Germinal center (tissue), 1 donor: ENCODE measurements at places on chromosomes 11 and 22.

DNA sequence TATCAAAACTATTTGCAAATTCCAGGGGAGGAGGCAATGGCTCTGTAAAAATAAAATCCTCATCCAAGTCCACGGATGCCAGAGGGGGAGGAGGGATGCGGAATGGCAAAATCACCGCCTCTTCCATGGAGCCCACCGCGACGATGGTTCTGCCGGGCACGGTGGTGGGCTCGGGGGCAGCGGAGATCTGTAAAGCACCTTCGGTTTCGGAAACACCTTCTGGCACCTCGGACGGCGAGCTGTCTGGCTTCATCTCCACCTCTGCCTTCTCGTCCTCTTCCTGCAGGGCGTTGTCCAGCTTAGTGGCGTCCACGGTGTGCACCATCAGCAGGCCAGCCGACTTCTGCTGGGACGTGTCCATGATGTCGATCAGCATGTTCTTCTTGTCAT, 87.7 kb downstream of the CTTN start:
- no peak for DNase-seq

DNA sequence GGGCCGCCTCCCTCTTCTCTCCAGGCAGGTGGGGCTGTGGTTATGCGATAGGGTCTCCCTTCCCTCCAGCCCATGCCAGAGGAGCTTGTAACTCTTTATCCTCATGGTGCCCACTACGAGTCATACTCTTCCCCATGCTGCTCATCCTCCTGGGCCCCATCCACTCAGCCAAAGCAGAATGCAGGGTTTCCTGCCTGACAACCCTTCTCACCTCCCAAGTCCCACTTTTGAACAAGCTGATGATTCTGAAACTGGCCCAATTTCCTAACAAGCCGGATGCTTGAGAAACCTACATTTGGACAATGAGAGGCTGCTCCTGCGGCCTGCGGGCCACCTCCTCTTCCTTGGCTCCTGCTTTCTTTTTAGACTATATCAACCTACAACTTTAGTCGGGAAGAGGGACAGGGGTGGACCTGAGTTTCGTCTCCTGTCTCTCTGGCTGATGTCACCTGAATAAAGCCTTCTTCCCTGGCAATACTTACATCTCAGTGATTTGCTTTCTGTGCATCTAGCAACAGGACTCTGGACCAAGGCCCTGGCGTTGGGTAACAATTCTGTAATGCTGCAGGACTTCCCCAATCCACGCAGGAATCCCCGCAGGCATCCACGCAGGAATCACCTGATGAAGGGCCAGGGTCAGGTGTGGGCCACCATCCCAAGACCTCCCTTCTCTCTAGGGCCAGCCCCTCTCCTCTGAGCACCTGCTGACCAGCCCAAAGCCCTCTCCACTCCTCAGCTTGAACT, 1.5 kb upstream of the NDUFS8 start:
- no peak for DNase-seq

DNA sequence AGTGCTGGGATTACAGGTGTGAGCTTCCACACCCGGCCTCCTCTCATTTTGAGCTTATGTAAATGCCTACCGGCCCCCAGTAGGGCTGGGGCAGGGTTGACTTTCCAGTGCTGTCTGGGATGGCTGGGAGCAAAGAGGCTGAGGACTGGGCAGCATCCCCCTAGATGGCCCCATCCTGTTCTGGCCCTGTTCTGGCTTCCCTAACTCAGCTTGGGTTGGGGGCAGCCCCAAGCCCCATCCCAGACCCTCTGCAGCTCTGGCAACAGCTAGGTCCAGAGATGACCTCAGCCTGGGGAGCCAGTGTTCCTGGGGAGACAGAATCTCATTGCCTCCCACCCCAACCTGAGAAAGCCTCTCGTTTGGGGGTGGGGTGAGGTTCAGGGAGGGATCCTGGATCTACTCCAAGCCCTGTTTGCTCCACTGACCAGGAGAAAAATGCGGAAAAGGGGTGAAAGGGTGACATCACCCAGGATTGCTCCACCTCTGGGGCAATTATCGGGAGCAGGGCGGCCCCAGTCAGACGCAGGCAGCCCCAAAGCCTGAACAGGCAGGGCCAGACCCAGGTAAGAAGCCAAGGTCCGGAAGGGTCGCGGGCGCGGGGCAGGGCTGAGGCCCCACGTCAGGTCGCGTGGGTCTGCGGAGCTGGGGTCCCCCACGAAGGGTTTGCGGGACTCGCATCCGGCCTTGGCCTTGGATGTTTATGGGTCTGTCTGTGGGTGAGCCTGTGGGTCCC, at the start of gene PNPLA2:
Gene PNPLA2 (plus strand): TSS at position 519 of the 733 bp plus-strand sequence. CDS start 805 bp downstream, outside the sequence.
- DNase-seq = no peak

- peak; percentile 44 for DNase-seq
These were observed 486 bp downstream of the STIM1 start for GRCh38 chr11:3855808-3856491.

GRCh38 chr11:46072172-46072964, 48.9 kb downstream of the PHF21A start:
- DNase-seq = no peak

- DNase-seq = peak; percentile 98
These were observed 16.3 kb downstream of the CRYBB2 start for GRCh38 chr22:25235547-25236290.

DNA sequence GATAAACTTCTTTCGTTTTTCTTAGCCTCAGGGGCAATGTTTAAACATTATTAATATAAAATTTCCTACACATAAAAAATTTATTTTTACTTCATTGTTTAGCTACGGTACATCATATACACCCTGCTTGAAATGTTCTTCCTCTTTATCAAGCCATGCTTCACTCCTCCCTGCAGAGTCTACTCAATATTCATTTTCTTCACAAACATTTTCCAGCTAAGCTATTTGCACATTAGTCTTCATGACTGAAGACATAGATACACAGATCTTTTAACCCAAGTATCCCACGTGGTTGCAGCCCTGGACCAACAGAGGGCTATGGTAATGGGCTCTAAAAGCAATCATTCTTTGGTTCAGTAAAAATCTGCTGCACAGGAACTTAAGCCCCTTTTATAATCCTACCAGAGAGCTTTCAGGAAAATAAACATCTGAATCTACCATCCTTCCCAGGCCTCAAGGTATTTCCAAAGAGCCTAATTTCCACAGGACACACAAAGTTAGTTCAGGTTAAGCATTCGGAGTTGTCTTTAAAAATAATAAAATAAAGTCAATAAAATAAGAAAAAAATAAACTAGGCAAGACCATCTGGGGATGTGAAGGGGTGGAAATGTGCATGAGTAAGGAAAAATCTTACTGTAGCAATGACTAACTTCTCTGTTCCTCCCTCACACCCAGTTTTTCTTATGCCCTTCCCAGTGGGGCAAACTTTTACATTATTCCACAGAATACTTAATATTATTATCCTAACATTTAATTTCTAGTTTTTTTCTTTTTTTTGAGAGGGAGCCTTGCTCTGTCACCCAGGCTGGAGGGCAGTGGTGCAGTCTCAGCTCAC, 21.6 kb upstream of the OR6X1 start:
- DNase-seq = no peak

- DNase-seq = peak; percentile 49
These were observed 10.9 kb downstream of the OMP start for GRCh38 chr11:77113382-77114088.

- no peak for DNase-seq
These were observed 913.8 kb upstream of the CHORDC1 start for GRCh38 chr11:91136631-91137030.

DNA sequence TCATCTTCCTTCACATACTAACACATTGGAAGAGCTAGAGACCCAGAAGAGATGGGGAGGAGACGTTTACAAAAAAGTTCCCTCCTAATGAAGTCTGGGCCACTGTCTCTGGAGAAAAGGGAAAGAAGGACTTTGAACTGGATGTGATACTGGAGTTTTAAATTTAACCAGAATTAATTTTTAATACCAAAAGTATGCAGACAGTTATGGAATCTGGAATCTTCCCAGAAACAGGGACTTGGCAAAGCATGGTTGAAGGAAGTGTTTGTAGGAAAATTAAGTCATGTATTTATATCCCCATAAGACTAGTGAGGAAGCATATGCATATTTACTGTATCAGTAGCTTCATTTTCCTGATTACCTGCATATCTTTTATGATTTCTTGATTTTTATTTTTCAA, 215.5 kb downstream of the TTC28 start:
- no peak for DNase-seq

DNA sequence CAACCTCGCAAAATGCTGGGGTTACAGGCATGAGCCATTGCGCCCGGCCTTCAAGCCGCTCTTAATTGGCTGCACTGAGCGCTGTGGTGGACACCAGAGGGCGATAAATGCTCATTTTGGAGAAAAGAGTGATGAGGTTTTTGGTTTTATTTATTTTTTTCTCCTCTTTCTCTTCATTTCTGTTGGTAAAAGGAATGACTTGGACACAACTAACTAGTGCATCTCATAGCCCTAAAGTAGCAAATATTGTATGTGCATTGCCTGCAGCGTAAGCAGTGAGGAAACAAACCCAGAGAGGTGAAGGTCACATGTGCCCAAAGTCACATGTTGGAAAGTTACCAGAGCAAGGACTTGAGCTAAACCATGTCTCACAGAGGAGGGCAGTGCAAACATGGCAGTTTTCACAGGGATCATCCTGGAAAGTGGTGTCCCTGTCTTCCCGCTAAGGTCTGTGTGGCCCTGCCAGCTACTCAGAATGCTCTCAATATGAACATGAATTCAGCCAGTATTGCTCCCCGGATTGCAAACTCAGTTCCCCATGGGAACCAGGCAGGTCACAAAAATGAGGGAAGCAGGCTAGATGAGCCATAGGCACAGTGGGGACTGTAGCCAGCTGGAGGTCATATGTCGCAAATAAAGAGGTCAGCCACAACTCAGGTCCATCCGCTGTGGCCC, 8.6 kb upstream of the CD82 start:
- no peak for DNase-seq

DNA sequence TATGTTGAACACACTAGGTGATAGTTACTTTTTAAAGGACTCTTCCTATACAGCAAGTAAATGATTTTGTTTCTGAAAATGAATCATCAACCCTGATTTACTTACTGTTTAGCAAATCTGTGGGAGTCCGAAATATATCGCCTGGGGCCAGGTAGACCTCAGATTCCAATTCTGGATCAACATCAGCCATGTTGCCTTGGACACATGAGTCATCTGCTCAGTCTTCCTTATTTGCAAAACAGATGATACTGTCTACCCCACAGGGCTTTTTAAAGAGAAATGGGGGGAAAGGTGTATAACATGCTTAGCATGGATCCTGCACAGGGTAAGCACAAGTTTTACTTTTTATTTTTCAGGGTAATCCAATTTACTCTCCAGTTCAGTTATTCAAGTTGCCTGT, 324.2 kb downstream of the TENM4 start:
- no peak for DNase-seq

- DNase-seq = peak; percentile 81
These were observed 25.9 kb upstream of the SCARF2 start for GRCh38 chr22:20463324-20464095.

DNA sequence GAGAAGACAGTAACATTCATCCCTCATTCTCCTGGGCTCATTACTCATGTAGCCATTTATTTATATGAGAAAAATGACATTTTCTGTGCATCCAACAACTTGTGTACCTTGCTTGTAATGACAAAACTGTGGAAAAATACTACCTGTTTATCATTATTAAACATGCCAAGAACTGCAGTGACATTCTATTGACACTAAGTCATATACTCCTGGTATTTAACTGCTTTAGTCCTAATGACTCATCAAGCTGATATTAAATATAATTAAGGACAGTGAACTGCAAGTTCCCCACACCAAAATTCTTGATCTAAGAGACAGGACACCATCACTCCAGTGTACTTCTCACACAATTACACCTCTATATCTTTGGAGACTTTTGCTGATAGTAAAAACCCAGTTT, 1328.7 kb upstream of the RAG2 start:
- no peak for DNase-seq

GRCh38 chr11:3914805-3915204, 59.3 kb downstream of the STIM1 start:
- DNase-seq = no peak

DNA sequence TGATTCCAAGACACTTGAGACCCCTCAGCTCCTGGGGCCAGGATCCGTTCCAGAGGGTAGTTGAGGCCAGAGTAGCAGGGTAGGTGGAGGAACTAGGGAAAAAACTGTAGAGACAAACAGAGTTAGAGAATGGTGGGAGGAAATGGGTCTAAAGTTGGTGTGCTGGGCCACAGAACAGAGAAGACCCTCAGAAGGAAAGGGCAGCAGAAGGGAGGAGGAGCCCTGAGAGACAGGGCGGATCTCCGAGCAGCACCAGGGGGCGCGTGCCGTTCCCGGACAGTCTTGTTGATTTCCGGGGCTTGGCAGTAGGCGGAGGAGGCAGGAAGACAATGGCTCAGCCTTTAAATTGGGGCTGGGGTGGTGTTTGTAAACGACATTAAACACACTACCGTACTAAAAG, 2.4 kb upstream of the CECR2 start:
- DNase-seq = peak; percentile 53

DNA sequence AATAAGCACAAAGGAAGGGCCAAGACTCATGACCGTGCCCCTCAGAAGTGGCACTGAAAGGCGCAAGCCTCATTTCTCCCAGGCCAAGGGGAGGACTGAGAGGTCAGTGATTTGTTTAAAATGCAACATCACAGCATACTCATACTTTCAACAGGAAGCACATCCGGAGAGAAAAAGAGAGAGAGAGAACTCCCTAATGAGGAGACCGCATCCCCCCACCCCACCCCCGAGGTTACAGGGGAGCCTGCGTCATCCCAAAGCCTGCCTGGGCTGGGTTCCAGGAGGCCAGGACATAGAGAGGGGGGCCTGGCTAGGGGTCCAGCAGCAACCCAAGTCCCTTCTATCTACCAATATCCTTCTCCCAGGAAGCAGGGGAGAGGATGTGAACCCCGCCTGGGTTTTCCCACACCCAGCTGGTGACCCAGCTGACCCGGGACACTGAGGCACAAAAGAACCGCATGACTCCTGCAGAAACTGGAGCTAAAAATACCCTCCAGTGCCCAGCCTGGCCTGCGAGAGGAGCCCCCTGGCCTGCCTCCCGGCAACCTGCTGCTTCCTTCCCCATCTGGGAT, 3.8 kb downstream of the CSNK1E start:
- no peak for DNase-seq
